AG09309 (cell line): ENCODE measurements at places on chromosomes 13 and 19.

DNA sequence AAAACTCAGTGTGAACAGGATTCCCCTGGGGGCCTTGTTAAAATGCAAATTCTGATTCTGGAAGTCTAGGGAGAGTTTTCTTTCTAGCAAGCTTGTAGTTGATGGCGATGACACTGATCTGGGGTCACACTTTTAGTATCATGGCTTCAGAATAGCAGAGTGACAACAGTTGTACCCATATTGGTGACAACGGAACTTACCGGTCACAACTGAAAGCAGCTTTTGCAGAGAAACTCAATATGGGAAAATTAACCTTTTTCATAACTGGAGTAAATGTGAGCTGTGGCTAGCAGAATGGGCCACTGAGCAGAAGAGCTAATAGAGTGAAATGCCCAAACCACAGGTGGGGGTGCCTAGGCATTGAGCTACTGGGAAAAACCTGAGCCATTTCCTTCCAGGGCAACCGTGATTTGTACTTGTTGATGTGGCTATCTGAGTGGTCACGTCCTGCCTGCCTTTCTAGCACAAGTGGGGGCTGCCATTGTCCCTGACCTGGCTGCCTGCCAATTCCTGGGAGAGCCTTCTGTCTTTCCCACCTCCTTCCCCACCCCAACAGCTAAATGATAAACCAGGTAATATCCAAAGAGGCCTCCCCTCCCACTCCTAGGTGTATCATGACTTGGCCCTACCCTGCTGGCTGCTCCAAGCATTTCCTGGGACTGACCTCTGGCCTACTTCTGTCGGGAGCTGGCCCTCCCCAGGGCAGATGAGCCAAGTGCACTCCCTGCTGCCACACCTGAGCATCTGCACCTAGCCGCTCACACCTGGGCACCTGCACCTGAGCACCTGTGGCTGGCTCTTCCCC, 1.7 kb upstream of the SLC10A2 start:
- no peak for DNase-seq

DNA sequence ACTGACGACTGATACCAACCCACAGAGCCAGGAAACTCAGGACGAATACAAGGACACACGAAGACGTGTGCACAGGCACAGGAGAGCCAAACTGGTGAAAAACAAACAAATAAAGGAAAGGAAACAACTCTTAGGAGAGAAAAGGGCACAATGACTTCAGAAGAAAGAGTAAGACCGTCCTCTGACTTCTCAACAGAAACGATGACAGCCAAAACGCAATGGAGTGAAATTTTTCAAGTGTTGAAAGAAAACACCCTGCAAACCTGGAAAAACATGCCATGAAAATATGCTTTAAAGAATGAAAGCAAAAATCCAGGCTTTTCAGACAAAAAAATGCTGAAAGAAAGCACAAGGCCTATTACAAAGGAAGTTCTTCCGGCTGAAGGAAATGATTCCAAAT, 24.6 kb upstream of the PLPP2 start:
- no peak for DNase-seq

DNA sequence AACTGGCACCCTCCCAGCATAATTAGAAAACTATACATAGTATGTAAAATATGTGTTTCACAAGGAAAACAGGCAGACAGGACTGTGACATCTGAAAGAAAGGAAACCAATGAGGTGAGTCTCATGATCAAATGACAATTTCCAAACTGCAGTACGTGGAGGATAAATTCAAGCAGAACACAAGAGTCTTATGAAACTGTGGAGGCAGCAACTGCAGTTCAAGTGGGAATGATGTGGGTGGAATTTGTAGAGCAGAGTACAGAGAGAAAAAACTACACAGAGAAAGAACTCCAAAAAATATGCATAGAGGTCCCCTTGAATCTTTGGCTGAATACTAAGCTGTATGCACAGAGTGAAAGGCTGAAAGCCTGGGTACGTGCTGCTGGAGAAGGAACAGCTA, 9.7 kb downstream of the SIGLEC6 start:
- DNase-seq: no peak

- DNase-seq: no peak
These were observed 145.1 kb downstream of the PCCA start for GRCh38 chr13:100234006-100234405.

DNA sequence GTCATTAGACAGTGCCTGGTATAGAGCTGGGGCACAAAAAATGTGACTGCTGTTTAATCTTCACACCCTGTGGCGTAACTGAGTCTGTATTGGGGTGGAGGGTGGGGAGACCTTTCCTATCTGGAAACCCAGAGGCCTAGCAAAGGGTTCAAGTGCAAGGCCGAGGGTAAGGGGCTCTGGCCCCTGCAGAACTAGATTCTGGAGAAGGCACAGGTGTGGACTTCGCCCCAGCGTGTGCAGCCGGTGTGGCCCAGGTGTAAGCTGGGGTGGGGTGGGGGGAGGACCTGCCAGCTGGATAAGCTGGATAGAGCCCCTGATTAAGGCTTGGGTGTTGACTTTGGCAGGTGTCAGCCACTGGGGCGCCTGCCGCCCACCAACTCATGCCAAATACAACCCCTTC, 1.3 kb downstream of the RAB3D start:
- no peak for DNase-seq

DNA sequence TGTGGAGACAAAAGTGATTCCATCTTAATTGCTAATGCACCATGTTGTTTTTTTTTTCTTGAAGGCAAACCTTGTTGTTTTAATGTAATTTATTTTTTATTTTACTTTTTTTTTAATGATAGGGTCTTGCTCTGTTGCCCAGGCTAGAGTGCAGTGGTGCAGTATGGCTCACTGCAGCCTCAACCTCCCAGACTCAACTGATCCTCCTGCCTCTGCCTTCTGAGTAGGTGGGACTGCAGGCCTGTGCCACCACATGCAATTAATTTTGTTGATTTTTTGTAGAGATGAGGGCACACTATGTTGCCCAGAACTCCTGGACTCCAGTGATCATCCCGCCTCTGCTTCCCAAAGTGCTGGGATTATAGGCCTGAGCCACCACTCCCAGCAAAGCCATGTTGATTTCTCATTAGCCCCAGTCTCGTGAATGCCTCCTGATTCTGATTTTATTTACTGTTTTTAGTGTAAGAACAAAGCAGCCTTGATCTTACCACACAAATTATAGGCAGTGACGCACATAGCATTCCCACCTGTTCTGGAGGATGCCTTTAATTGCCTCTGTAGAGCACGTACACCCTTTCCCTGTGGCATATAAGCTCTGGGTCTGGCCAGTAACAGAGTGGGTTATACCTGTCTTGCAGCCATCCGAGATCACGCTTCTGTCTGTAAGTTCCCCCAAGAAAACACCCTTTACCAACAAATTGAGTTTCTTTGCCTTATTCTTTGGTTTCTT, 150.4 kb downstream of the GGACT start:
- no peak for DNase-seq

- DNase-seq: no peak
These were observed 1.8 kb downstream of the CCDC122 start for GRCh38 chr13:43877766-43878165.

DNA sequence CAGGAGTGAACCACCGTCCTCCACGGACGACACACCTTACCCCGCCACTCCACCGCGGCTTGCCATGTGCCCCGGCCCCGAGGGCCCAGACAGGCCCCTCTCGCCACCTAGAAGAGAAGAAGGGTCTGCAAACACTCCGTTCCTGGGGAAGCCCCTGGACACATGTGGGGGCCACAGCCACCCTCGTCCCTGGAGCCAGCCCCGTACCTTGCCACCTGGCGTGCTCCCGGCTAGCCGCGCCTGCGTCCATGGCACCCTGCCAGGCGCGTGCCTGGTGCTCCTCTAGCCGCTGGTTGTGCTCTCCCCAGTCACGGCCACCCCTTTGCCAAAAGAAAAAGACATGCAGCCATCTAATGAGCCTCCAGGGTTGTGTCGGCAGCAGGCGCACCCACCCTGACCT, 19.9 kb upstream of the TINCR start:
- no peak for DNase-seq

DNA sequence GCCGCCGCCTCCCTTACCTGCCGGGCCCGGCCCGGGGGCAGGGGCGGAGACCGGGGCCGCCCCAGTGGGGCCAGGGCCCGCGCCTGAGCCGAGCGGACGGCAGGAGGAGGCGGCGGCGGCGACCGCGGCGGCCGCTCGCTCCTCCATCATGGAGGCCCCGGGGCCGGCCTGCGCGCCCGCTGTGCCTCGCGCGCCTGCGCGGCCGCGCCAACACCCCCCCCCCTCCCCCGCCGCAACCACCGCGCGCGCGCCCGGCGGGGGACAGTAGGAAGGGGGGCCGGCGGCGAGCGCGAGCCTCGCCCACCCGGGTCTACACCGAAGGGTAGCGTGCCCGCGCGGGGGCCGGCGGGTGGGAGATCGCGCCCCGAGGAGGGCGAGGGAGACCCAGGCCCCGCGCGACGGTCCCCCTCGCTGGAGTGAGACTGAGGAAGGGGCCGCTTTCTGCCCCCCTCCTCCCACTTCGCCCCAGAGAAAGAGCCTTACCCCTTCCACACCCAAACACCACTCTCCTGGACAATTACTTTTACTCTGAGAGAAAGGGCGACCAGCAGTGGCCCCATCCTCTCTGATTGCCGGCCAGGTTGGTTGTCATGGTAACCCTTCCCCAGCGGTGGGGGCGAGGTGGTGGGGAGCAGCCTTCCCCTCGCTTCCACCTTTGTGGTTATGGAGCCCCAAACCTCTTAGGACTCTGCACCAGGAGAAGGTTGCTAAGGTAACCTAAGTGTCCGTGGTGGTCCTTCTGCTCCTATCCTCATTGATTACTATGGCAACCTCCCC, at the start of gene STRN4:
Gene STRN4 (minus strand): TSS at position 170 of the 777 bp plus-strand sequence. CDS start 20 bp downstream, at position 150.
- DNase-seq: no peak

GRCh38 chr19:46579361-46579879, 21.7 kb upstream of the CALM3 start:
- no peak for DNase-seq

GRCh38 chr13:70043685-70044084, 63.9 kb upstream of the ATXN8OS start:
- DNase-seq: no peak

- DNase-seq: no peak
These were observed 73.2 kb downstream of the DIAPH3 start for GRCh38 chr13:60090574-60090973.

- DNase-seq: no peak
These were observed 661 bp upstream of the BABAM1 start for GRCh38 chr19:17266589-17266974.

DNA sequence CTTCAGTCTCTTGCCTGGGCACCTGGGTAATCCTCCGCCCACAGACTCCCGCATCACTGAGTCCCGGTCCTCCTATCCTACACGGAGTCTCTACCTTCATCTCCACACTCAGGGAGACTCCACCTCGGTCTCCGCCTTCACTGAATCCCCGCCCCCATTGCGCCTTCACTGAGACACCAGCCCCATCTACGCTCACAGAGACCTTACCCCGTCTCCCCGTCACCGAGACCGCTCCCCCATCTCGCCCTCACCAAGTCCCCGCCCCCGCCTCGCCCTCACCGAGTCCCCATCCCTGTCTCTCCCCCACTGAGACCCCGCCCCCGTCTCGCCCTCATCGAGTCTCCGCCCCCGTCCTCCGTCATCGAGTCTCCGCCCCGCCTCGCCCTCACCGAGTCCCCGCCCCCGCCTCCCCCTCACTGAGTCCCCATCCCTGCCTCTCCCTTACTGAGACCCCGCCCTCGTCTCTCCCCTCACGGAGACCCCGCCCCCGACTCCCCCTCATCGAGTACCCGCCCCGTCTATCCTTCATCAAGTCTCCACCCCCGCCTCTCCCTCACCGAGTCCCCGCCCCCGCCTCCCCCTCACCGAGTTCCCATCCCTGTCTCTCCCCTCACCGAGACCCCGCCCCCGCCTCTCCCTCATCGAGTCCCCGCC, 23.1 kb upstream of the ZNF846 start:
- peak; percentile 76 for DNase-seq

- no peak for DNase-seq
These were observed 164.3 kb downstream of the DCT start for GRCh38 chr13:94315188-94315587.

GRCh38 chr19:33780251-33780650, 16.4 kb upstream of the KCTD15 start:
- DNase-seq: no peak

- DNase-seq: no peak
These were observed 1713.2 kb upstream of the SLC10A2 start for GRCh38 chr13:104779311-104779993.

DNA sequence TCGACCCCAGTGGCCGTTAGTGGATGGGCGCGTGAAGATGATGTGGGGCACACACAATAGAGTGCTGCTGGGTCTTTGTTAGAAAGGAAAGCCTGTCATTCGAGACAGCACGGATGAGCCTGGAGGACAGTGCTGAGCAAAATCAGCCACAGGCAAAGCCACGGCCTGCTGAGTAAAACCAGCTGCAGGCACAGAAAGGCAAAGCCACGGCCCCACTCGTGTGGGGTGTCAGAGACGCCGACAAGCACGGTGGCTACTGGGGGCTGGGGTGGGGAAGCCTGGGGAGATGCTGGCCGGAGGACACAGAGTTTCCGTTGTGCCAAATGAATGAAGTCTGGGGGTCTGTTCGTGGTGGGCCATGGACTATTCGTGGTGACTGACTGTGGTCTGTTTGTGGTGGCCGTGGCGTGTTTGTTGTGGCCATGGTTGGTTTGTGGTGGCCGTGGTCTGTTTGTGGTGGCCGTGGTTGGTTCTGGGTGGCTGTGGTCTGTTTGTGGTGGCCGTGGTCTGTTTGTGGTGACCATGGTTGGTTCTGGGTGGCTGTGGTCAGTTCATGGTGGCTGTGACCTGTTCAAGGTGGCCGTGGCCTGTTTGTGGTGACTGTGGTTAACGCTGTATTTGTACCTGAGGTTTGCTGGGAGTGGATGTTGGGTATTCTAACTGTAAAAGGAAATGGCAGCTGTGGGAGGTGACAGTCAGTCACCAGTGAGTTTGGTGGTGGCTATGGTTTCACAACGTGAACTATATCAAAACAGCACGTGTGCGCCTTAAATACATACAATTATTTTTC, 36.3 kb downstream of the MCF2L start:
- no peak for DNase-seq

DNA sequence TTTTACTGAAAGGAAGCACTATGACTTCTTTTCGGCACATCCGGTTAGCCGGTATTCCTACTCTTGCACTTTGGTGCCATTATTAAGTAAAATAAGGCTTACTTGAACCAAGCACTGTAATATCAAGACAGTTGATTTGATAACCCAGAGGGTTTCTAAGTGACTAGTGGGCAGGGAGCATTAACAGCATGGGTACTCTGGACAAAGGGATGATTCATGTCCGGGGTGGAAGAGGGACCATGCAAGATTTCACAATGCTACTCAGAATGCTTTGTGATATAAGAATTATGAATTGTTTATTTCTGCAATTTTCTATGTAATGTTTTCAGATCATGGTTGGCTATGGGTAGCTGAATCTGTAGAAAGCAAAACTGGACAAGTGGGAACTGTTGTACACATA, 282.1 kb downstream of the TDRD3 start:
- no peak for DNase-seq
